ENCODE measurements at places on chromosomes 2 and 18. TPM values are rescaled to one million over a fixed set of nuclear protein-coding genes. Genes with fewer than 3 reads are reported as not detected.
A peak's percentile ranks its signal among the peaks of the same experiment; 100 is the strongest.

DNA sequence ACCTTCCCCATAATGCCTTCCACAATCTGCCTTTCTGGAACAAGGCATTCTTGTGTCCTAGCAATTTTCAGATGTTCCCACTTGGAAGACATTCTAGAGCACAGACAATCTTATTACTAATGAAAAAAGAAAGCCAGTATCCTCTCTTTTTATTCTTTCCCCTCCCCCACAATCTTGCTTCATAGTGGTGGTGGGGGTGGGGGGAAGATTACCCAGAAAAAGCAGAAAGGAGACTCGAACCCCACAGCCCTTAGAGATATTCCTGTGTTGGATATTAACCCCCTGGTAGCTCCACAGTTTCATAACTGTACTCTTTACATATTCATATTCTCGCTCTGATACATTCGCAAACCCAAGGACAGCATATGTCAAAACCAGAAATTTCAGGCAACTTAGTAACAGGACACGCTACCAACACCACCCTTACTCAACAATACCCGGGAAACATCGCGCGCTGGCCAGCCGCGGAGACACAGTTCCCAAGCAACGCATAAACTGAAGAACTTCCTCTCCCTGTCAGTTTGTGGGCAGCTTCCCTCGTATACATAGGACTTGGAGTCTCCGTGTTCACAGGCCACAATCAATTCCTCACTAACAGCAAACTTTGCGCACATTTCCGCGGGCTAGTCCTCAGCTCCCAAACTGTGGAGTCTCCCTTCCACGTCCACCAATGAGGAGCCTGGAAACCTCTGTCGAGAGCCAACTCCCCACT is 793 bp downstream of the NR4A2 start:
- no peak for DNase-seq

DNA sequence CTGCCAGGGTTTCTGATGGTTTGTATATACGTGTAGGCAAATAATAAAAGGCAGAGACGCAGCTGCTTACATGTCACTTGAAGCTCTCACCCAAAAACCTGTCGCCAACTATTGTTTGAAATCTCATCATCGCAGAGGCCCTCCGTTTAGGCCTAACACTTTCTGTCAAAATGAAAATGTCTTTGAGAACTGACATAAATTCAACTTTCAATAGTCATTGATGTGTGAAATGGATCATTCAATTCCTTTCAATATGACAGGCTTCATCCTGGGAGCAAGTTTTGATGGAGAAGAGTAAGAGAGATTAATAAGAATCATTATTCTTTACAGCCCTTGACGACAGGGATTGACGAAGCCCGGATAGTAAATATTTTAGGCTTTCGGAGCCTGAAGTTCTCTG is 2.7 kb downstream of the ACTG2 start:
- no peak for DNase-seq

GRCh38 chr18:68034296-68034695 is 517.8 kb upstream of the DSEL start:
- DNase-seq = no peak

- no peak for DNase-seq
Observed at GRCh38 chr2:61911510-61911909, 6.0 kb downstream of the COMMD1 start.

GRCh38 chr2:170502361-170503130 is 212.6 kb upstream of the SP5 start:
- DNase-seq = no peak

DNA sequence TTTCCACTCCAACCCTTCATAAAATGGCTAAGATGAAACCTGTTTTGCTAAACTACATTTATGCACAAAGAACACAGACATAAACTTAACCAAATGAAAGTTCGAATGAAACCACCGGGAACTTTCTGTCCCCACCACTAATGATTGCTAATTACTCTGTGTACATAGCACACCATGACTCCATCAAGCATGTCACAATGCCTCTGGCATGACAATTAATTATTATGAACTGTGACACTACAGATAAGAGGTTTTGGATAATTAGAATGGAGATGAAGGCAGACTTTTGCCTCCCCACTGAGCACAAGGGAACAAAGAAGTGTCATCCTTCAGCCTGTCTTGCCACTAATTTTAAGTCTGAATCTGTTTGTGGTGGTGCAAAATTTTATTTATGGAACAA is 1.5 kb downstream of the DAPL1 start:
- no peak for DNase-seq

- no peak for DNase-seq
Observed at GRCh38 chr2:8421658-8422449, 260.0 kb upstream of the ID2 start.

DNA sequence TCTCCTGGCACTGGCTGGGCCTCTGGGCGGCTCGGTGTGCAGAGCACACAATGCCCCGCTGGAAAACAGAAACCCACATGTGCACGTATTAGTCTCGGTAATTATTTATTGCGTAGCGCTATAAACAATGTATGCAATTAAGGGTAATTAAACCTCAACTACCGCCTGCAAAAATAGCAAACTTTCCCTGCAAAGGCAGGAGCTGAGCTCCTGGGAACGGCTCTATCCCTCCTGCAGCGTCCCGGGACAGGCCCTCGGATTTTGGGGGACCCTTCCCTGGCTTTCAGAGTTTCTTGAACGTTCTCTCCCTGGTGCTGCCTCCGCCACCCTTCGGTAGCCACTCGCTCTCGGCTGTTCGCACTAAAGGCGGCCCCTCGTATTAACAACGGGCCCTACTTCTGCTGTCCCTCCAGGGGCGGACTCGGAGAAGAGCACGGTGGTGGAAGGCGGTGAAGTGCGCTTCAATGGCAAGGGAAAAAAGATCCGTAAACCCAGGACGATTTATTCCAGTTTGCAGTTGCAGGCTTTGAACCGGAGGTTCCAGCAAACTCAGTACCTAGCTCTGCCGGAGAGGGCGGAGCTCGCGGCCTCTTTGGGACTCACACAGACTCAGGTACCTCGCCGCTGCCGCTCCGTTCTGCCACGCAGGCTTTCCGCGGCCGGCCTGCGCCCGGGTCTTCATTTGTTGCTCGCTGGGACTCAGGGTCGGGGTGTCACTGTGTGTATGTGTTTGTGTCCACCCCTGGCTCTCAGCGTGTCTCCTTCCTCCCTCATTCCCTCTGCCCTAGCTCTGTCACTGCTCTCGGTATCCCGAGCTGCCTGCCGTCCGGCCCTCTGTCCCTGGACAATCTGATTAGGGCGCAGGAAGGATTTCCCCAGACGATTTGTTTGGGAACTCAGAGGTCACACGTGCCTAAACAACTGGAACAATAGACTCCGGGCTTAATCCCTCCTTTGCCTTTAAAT is 1.2 kb downstream of the DLX1 start:
- DNase-seq = peak; percentile 23

DNA sequence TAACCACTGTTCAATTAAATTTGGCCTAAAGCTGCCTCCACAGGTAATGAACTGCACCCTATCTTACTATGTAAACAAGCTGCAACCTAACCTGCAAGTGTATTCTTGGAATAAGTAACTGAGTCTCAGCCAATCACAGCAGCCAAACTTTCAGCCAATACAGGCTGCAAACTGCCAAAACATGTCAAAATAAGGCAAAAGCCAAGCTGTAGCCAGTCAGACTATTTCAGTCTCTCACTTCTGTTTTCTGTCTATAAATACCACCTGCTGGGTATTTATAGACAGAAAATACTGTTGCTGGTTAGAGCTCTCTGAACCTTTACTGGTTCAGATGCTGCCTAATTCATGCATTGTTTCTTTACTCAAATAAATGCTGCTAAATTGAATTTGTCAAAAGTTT is 14.3 kb downstream of the C2orf76 start:
- DNase-seq = no peak

GRCh38 chr18:65464361-65464760 is 286.5 kb upstream of the CDH7 start:
- DNase-seq = no peak

GRCh38 chr2:205776139-205776538 is 93.8 kb downstream of the NRP2 start:
- DNase-seq = no peak

DNA sequence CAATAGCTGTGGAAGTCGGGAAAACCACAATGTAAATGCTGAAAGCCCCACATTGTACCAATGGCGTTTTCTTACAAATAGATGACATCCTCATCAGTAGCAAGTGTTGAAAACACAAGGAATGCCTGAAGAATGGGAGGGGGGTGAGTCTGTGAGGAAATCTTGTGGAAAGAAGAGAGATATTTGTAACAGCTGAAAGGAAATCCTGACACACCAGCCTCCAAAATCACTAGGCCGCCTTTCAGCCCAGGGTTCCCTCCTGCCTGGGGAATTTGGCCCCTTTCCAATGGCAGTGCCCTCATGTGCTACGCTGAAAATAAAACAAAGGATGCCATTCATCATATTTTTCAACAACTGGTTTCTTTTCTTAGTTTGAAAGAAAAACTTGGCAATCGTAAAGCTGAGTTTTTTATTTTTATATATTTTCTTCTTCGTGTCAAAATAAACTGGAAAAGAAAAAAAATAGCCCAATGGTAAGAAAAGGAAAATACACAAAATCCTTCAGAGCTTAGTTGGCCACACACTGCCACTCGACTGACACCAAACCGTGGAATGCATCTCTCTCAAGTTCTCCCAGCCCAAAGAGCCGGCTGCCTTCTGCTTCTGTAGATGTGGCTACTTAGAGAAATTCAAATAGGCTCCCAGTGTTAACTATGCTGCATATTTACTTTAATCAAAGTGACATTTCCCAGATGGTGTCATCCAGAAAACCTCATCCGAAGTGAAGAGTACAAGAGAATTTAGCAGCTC is 52.0 kb downstream of the FTCDNL1 start:
- DNase-seq = no peak

- no peak for DNase-seq
Observed at GRCh38 chr18:13222856-13223281, 4.3 kb downstream of the LDLRAD4 start.

GRCh38 chr2:171893196-171893823 is 734 bp downstream of the SLC25A12 start:
- peak; percentile 1 for DNase-seq

GRCh38 chr2:177296040-177296439 is 31.5 kb upstream of the NFE2L2 start:
- no peak for DNase-seq

- no peak for DNase-seq
Observed at GRCh38 chr2:162435157-162435556, 91.2 kb downstream of the GCA start.

- peak; percentile 71 for DNase-seq
Observed at GRCh38 chr2:219441451-219442255, 7.0 kb downstream of the SPEG start.

DNA sequence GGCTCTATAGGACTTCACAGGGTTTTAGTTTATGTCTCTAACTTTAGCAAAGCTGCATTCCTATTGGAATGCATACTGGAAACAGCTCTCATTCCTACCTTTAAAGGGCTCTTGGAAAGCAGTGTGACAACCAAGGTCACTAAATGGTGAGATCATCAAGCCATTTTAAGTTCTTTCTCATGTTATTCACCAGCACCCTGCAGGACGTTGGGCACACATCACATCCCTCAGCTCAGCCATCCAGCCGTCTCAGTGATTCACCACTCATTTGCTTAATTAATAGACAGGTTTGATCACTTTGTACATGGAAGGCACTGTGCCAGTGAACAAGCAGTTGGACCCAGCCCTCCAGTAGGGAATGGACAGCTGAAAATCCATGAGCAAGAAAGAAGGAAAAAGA is 32.2 kb upstream of the RBM44 start:
- no peak for DNase-seq

DNA sequence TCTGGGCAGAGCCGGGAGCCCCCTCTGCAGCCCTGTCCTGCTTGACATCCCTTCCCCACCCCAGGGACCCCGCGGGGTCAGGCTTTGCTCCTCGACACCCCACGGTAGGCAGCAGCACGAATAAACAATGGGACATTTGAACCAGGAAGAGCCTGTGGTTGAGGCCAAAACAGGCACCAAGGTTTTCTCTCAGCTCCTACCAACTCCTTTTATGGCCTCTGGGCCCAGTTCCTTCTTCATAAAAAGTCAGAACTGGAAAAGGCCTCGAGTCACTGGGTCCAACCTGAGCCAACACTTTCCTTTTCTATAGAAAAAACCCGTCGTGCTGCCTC is 20.6 kb downstream of the TEX44 start:
- no peak for DNase-seq

DNA sequence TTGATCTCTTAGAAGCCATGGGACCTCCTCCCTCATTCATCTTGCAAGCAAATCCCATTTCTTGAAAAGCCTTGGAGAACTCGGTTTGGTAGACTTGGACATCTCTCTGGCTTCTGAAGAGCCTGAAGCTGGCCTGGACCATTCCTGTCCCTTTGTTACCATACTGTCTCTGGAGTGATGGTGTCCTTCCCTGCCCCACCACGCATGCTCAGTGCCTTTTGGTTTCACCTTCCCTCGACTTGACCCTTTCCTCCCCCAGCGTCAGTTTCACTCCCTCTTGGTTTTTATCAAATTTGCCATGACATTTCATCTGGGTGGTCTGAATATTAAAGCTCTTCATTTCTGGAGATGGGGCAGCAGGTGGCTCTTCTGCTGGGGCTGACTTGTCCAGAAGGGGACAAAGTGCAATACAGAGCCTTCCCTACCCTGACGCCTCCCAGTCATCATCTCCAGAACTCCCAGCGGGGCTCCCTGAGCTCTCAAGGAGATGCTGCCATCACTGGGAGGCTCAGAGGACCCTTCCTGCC is 20.0 kb downstream of the FOSL2 start:
- DNase-seq = no peak

The SOWAHC gene
- 8.5 TPM for total RNA-seq

The OSR1 gene
- total RNA-seq = 138 TPM

The LRP1B gene
- total RNA-seq = 70.2 TPM

The RNF152 gene
- total RNA-seq = 58.2 TPM

The PPP1R1C gene
- total RNA-seq = 27.3 TPM

Data from spinal cord (tissue), 10 donors.